ENCODE measurements at places on chromosomes 16 and 17.

DNA sequence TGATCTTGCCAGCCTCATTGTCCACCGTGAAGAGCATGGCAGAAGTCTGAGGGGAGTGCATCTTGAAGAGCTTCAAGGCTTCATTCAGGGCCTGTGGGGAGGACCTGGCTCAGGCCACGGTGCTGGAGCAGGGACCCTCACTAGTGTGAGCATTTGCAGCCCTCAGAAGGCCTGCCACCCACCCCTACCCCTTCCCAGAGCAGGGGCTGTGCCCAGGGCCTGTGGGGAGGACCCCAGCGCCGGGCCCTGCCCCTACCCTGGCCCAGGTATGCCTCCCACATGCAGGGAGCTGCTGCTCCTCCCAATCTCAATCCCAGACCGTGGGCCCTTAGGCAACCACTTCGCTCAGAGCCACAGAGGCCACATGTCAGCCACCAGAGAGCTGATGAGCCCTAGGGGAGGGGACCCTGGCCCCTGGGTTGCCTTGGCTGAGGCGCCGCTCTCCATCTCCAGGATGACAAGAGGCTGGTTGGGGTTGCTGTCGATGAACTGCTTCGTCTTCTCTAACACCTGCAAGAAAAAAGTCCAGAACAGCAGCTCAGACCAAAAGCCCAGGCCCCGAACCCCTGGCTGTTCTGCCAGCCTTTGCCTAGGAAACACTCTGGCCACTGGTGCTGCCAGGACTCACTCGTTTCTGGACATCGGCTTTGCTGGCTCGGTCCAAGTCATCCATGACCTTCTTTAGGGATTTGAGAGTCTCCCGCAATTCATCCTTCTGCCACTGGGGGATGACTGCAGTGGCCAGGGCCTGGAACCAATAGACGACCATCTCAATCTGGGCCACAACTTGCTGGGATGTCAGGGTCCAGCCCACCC is 1.8 kb upstream of the EXOSC6 start:
- no peak for ATAC-seq

GRCh38 chr17:56593086-56593645 is 333 bp upstream of the NOG start:
- peak; percentile 29 for ATAC-seq

DNA sequence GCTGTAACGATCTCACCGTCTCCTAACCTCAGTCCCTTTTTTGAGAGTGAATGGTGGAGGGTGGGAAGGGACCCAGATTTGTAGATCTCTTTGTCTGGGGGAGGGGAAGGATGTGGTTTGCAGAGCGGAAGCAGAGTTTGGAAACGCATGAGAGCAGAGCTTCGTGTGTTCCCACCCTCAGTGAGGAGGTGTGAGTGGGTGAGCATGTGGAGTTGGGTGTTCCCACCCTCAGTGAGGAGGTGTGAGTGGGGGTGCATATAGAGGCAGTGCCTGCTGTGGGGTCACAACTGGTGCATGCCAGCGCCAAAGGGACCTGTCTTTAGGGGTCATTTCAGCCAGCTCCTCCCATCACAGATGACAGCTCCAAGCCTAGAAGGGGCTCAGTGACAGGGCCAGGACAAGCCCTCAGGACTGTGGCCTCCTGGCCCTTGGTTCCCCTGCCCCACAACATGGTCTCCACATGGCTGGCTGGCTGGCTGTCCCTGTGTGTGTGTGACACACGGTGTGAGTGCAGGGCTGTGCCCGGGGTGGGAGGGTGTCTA is 1.8 kb upstream of the CISD3 start:
- ATAC-seq, result peak; percentile 2

DNA sequence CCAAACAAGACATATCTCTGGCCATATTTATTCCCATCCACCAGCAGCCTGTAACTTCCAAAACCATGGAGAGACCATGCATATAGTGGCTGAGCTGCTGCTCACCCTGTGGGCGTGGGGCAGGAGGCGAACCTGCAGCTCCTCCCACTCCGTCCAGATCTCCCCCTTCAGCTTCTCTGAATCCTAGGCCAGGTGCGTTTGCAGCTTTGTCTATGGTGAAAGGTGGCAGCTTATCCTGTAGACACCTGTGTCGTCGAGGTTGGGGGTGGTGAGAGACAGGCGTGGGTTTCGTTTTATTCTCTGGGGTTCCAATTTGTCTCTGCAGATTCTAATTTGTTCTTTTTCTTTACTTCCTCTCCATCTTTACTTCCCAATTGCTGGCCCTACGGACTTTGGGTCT is 9.7 kb upstream of the ANKS4B start:
- ATAC-seq, result no peak

DNA sequence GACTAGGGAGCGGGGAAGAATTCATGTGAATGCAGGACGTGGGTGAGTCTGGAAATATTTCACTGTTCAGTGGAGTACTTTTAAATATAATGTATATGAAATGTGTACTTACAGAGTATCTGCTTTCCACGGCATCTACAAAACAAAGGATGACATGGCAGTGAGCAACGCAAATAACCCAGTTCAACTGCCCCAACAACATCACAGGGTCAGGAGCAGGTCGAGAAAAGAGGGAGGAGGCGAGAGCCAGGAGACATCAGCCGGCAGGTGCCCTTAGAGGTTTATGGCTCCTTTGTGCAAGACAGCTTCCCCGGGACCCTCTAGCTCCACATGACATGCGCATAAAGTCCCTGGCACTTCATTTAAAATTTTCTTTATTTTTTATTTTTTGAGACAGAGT is 61.1 kb downstream of the PECAM1 start:
- no peak for ATAC-seq

DNA sequence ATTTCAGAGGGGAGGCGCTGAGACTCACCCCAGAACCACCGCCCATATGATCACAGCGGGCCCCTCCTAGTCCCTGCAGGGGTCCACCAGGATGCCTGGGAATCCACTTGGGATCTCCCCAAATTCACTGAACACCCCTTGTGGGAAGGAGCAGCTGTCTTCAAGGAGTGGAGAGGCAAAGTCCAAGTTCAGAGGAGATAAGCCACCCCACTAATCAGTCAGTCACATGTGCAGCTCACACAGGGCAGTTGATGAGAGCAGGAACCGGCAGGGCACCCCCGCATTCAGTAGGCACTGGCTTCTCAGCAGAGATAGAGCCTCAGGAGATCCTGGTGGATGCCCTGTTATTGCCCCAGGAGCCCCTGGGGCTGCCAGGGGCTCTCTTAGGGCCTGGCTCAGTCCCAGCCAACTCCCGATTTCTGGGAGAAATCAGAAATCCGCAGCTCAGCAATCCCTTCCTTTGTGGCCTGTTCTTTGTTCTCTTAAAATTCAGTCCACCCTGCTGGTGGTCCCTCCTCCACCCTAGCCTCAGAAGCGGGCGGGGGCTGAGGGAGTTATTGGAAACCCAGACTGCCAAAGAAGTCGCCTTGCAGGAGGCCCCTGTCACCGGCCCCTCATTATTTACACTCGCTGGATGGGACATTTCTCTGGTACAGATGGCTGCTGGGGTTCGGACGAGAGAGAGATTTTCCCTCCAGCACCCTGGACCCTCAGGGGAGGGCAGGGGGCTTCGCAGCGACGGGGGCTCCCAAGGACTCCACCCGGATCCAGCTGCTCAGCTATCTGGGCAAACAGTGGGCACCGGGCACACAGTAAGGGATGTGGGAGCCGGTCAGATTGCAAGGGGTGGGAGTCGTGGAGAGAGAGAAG is 1.8 kb downstream of the CDC42EP4 start:
- ATAC-seq, result no peak

DNA sequence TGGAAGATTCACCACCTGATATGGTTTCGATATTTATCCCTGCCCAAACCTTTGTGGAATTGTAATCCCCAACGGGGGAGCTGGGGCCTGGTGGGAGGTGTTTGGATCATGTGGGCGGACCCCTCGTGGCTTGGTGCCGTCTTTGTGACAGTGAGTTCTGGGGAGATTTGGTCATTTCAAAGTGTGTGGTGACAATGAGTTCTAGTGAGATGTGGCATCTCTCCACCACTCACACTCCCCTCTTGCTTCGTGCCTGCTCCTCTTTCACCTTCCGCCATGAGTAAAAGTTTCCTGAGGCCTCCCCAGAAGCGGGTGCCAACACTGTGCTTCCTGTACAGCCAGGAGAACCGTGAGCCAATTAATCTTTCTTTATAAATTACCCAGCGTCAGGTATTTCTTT is 9.7 kb downstream of the CCDC57 start:
- ATAC-seq, result no peak

DNA sequence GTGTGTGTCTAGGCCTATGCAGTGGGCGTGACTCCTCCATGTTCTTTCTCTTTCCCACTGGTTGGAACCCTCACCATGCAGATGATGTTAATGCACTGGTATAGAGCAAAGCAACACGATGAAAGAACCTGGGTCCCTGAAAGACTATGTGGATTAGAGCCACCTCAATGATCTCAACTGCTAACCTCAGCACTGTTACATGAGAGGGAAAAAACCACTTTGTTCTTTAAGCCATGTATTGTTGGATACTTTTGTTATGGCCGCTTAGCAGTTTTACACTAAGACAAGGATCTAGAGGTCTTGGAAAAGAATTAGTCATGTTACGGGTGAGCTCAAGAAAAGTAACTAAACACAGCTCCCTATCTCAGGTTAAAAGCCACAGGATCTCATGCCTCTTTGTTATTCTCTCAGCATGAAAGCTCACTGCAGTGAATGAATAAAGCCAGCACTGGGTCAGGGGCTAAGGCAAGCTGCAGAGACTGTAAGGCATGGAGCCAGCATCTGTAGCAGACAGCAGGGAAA is 56.6 kb upstream of the RBBP6 start:
- ATAC-seq, result no peak

GRCh38 chr16:72785171-72785570 is 262.8 kb downstream of the ZFHX3 start:
- ATAC-seq, result no peak

DNA sequence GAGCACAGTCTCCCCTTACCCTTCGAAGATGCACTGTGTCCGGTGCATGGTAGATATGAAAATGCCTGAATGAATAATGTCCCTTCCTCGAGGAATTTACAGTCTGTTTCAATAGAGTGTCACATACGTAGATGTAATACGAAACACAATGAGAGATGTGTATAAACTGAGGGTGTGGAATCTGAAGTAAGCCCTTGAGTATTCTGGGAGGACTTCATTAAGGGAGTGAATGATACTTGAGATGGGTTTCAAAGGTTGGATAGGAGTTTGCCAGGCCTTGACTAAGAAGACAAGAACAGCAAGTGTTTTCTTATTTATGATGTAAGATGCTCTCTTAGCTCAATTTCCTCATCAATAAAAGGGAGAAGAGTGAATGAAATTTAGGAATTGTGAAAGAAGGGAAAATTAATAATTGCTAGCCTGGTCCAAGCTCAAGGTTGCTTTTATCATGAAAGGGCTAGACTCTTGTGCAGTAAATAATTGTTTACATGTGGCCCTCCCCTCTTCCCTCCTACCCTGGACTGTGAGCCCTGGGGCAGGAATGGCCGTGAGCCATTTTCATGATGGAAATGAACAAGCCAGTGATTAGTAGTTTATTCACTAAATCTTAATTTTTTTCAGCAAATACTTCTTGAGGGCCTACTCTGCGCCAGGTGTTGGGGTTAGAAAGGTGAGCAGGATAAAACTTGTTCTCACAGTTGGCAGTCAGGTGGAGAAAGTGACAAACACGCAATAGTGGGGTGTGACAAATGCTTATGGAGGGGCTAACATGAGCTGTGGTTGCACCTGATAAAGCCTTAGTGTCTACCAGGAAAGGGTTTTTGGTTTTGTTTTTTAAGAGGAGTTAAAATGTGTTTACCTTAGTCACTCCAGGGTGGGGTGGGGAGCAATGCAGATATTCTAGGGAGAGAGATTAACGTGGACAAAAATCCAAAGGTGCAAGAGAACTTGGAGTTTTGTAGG is 1.6 kb downstream of the KIF22 start:
- no peak for ATAC-seq

All from activated CD4-positive, CD25-positive, alpha-beta regulatory T cell treated with anti-CD3 and anti-CD28 coated beads, Interleukin-2, amount 50 U/mL, for 24 hours (primary cell).